Activated CD8-positive, alpha-beta T cell treated with anti-CD3 and anti-CD28 coated beads, Interleukin-2, amount 10 ng/mL, durations not matched to agents 7 days and 5 days (primary cell): ENCODE measurements at places on chromosomes 5 and 9. TPM values are rescaled to one million over a fixed set of nuclear protein-coding genes. Genes with fewer than 3 reads are reported as not detected.

PDZD2 gene
- not detected for total RNA-seq

GRCh38 chr5:124352312-124352711 lies 394.1 kb downstream of the ZNF608 start:
- no peak overlapping the region for H3K4me3 ChIP-seq
- H3K36me3 ChIP-seq: no peaks in the 10 kb centered on the region
- no peak overlapping the region for H3K27ac ChIP-seq
- H3K27me3 ChIP-seq: peaks cover 3% of the 10 kb centered on the region
- peaks cover 7% of the 10 kb centered on the region for H3K4me1 ChIP-seq
- DNase-seq: peak; percentile 25

DNA sequence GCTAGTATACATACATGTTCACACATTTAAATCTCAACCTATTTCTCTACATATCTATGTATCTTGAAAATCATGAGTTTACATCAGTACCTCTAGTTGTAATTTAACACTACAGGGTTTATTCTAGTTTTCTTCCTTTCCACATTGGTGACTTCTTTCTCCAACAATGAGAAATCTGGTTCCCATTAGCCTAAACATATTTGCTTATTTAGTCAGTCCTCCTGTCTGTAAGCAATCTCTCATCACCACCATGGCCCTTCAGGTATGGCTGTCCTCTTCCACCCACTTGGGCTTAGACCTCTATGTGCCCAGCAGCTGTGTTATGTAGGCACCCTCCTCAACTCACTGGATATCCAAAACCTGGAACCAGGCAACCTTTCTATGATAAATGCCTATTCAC lies 8.0 kb upstream of the SPATA31D1 start:
- H3K27me3 ChIP-seq: no peaks in the 10 kb centered on the region
- H3K36me3 ChIP-seq: no peaks in the 10 kb centered on the region
- H3K4me1 ChIP-seq: no peaks in the 10 kb centered on the region
- no peak overlapping the region for H3K4me3 ChIP-seq
- no peak overlapping the region for H3K27ac ChIP-seq

- no peaks in the 10 kb centered on the region for H3K27me3 ChIP-seq
- H3K36me3 ChIP-seq: peaks cover 11% of the 10 kb centered on the region
- no peaks in the 10 kb centered on the region for H3K4me1 ChIP-seq
- no peak overlapping the region for H3K27ac ChIP-seq
Observed at GRCh38 chr5:154334406-154335064, 111.3 kb upstream of the SAP30L start.

DNA sequence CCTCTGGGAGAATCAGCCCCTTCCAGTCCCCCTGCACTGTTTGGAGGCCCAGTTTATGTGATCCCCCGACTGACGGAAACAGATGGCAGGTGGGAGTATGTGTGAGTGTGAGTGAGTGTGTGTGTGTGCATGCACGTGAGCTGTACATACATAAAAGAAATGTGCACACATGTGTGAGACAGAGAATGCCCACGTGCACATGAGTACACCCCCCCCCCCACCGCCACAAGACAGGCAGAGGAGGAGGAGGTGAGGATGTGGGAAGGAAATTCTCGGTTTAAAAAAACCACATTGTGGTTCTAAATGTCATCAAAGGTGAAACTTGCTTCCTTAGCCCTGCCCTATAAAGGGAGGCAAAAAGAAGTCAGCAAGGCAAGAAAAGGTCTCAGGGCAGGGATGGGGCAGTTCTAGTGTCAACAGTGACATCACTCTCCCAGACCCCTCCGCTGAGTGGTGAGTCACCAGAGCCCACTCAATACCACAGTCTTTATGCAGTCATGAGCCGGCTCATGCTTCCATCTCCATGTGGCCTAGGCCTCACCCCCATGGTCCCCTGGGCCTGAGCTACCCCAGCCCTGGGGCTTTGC lies 79.2 kb upstream of the HSPA9 start:
- H3K27ac ChIP-seq: peak overlapping the region; percentile 57
- peaks cover 83% of the 10 kb centered on the region for H3K27me3 ChIP-seq
- no peaks in the 10 kb centered on the region for H3K36me3 ChIP-seq
- DNase-seq: peak; percentile 80
